ENCODE measurements at places on chromosomes 7 and 10.
A peak's percentile ranks its signal among the peaks of the same experiment; 100 is the strongest.

DNA sequence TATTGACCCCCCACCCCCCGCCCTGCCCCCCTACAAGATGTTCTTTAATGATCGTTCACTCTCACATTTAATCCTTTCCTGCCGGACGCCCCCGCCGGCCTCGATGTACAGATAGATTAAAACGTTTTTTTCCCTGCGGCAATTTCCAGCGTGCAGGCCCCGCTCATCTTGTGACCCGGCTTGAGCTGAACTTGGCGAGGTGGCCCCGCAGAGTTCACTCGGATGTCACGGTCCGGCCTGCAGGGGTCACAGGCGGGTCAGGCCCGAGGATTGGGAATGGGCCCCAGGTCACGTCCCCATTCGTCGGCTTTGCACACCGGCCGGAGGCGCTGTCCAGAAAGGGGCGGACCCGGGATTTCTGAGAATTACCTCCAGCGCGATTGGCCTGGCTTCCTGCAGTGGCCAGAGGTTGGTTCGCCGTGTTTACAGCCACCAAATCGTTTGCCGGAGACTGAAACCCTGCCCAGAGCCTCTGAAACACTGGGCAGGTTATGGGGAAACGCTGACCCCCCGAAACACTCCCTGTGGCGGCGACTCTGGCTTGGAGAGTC is 1.9 kb upstream of the CYP26A1 start:
- DNase-seq: no peak

- DNase-seq: no peak
Observed at GRCh38 chr10:51911723-51912122, 212.3 kb upstream of the CSTF2T start.

GRCh38 chr7:123598657-123599056 is 3.0 kb upstream of the ASB15 start:
- DNase-seq: no peak

DNA sequence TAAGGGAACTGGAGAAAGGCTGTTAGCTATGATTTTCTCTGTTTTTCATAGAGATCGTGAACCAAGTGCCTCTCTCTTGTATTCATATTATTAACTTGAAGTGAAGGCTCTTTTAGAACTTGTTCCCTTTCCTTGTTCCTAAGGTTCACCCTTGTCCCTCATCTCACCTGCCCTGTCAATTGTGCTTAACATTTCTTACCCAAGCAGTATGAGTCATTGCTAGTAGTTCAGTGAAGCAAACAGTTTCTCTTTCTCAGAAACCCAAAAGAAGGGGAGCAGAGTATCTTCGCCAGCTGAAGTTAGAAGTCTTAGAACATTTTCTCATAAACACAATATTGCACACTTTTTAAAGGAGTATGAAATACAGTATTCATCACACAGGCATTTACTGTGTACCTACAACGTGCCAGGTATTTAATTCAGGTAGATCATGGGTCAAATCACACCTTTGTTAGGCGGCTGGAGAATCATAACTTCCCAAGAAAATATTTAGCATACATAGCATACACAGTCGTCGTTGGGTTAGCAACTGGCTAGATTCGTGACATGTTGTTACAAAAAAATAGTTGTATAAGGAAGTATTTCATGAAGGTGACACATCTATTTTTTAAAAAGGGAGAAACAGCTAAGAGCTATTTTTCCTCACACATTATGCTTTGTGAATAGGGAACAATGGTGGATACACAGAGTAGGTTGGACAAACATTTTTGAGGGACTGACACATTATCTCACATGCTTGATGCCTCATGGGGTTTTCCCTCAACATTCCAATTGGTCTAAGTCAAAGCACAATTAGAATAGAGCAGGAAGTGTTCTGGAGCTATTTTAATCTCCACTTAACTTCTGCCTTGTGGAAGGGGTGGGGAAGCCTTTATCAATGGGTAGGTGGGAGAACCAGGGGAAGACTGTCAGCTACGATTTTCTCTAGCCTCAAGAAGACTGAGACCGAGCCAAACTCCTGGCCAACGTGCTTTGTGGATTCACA is 13.2 kb downstream of the HDAC9 start:
- DNase-seq: no peak

GRCh38 chr7:116630932-116631671 is 40.9 kb upstream of the MET start:
- peak; percentile 9 for DNase-seq

Measured in GM06990 (cell line).